ENCODE measurements at places on chromosomes 12 and 14.

DNA sequence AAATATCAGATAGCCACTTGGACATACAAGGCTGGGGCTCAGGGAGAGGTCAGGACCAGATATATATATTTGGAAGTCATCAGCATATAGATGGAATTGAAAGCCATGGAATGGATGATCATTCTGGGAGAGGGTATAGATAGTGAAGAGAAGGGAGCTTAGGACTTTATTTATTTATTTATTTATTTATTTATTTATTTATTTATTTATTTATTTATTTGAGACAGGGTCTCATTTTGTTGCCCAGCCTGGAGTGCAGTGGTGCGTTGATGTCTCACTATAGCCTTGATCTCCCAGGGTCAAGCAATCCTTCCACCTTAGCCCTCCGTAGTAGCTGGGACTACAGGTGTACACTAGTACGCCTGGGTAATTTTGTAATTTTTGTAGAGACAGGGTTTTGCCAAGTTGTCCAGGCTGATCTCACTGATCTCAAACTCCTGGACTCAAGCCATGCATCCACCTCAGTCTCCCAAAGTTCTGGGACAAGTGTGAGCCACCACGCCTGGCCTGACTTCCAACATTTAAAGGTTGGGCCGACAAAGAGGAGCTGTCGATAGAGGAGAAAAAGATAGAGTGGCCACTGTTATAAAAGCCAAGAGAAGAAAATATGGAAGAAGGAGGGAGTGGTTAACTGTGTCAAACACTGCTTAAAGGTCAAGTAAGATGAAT is 8.7 kb upstream of the INHBE start:
- DNase-seq: no peak

GRCh38 chr14:89108608-89109007 is 284.2 kb downstream of the TTC8 start:
- no peak for DNase-seq

- DNase-seq: no peak
These were observed 81.9 kb downstream of the NEDD1 start for GRCh38 chr12:96988919-96989318.

DNA sequence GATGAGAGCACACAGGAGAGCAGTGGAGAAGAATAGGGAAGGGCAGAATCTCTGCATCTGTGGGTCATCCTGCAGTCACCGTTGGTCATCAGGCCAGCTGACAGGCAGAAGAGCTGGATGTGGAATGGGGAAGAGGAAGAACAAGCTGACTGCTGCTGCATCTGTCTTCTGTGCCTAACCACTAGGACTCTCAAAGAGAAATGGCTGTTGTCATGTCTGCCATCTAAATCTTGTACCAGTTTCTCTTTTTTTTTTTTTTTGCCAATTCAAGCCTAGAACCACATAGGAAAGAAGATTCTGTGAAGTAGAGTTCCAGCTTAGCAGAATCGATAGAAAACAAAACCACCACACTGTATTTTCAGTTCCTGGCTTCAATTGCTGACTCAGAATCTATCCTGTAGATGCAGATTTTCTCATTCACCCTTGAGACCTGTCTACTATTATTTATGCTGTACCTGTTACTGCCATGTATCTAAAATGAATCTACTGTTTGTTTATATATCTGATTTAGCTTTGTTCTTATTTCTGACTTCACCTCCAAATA is 421.9 kb upstream of the PRICKLE1 start:
- no peak for DNase-seq

GRCh38 chr12:122980183-122981035 is at the start of gene ARL6IP4:
TSS of gene ARL6IP4 (plus strand) at chr12:122980681. CDS start at chr12:122981140, 459 bp downstream.
- peak; percentile 62 for DNase-seq
